ENCODE measurements at places on chromosomes 1 and 21.

DNA sequence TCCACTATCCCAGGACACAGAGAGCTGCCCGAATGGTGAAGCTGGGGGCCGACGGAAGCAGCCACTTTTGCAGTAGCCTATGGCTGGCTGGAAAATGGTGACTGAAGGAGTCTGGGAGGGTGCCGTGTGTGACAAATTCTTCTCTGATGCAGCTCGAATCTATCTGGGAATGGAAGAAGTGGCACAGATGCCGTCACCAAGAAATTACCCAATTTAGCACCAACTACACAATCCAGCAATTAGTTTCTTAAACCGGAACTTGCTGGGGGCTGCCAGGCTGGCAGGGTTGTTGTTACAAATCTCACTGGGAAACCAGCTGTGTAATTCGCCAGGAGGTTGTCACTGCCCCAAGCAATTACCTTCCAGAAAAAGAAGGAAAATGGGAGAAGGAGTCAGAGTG lies 18.0 kb downstream of the DLGAP3 start:
- DNase-seq, result no peak

GRCh38 chr1:106608841-106609240 lies 447.6 kb upstream of the PRMT6 start:
- DNase-seq, result no peak

- no peak for DNase-seq
These were observed 48.6 kb downstream of the HIVEP3 start for GRCh38 chr1:41870076-41870562.

GRCh38 chr1:185291159-185291558 lies 25.9 kb downstream of the IVNS1ABP start:
- DNase-seq, result no peak

- DNase-seq, result no peak
These were observed 14.3 kb downstream of the OR2B11 start for GRCh38 chr1:247443641-247444040.

- no peak for DNase-seq
These were observed 66.2 kb downstream of the VPS13D start for GRCh38 chr1:12296016-12296415.

DNA sequence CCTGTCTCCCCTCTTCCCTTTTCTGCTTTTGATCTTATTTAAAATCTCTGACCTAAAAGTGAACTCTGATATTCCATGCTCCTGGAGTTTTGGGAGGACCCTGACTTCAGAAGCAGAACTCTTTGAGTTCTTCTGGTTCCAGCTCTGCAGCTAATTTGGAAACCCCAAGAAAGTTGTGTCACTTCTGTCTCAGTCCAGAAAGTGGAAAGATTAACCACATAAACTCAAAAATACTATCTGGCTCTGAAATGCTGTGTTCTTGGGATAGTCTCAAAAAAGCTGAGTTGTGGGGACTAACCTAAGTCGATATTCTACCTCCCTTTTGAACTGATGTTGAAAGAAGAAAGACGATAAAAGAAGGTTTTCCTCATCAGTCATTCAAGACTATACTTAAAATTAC lies 59.8 kb downstream of the ITPKB start:
- no peak for DNase-seq

DNA sequence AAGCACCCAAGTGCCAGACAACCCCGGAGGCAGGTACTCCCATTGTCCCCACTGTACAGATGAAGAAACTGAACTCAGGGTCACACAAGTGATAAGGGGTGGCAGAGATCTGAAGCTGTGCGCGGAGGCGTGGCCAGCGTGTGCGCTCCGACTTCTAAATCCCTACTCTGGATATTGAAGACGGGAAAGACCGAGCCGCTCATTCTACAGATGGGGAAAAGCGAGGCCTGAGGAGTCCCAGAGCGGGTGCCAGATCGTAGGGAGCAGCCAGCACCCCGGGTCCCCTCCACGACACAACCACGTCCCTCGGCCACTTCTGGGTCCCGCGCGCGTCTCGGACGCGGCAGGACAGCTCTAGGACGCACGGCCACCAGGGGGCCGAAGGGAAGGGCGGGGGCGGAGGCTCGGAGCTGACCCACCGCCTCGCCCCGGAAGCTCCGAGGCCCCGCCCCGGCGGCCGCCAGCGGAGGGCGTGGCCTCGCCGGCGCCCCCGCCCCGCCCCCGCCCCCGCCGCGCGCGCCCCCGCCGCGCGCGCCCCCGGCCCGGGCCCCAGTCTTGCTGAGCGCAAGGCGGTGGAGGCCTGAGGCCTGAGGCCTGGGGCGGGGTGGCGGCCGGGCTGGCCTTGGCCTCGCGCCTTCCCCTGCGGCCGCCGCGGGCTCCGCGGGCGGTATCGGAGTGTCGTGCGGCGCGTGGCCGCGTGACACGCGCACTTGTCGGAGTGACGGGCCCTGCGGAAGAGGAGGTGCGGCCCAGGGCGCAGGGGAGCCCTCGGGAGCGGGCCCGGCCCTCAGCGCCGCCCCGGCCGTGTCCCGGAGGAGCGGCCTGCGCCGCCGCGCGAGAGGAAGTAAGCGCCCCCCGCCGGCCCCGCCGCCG lies at the start of gene H6PD:
Gene H6PD (plus strand): TSS at position 552 of the 873 bp plus-strand sequence. CDS start 10,161 bp downstream, outside the sequence.
- peak; percentile 75 for DNase-seq

- DNase-seq, result no peak
These were observed 11.4 kb upstream of the ERI3 start for GRCh38 chr1:44366371-44366975.

DNA sequence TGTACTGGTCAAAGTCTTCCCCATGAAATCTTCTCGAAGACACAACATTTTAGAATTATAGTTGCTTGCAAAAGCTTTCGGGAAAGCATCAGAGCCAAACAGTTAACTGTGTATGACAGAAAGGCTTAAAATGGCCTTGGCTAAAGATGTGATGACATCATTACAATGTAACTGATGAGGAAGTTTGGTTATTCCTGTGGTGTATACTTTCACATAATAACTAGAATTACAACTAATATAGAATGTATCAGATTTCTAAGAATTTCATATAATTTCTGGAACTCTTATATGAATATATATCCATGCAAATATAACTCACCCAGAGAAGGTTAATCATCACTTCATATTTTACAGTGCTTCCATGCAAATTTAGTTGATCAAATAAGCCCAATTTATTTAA lies 8.4 kb downstream of the TP73 start:
- DNase-seq, result no peak

DNA sequence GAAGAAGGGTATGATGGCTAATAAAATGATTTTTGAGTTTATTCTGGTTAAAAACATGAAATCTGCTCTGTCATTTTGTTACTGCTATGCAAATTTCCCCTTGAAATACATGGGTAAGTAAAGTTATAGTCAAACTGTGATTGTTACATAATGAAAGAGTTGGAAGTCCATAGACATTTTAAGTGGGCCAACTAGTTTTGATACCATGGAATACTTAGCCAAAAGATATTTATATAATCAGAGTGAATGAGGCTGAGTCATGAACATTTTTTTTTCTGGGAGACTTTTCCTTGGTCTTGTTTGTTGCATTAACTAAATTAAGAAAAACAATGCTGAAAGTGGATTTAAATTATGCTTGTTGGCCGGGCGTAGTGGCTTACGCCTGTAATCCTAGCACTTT lies 58.2 kb upstream of the MPC2 start:
- DNase-seq, result no peak

DNA sequence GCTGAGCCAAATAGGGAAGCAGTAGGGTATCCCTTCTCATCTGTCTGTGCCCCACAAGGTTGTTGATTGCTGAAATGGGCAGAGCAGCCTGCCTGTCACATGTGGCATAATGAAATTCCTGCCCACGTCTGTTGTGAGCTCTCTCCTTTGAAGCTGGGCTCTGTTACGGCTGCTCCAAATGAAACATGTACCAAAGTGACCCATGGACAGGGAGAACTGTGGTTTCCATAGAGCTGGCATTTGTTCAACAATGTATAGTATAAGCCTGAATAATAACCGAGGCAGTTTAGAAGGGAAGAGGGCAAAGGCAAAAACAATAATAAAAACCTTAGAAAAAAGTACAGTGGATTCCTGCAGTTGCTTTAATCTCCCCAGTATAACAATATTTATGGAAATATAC lies 149.7 kb downstream of the LYPLAL1 start:
- no peak for DNase-seq

DNA sequence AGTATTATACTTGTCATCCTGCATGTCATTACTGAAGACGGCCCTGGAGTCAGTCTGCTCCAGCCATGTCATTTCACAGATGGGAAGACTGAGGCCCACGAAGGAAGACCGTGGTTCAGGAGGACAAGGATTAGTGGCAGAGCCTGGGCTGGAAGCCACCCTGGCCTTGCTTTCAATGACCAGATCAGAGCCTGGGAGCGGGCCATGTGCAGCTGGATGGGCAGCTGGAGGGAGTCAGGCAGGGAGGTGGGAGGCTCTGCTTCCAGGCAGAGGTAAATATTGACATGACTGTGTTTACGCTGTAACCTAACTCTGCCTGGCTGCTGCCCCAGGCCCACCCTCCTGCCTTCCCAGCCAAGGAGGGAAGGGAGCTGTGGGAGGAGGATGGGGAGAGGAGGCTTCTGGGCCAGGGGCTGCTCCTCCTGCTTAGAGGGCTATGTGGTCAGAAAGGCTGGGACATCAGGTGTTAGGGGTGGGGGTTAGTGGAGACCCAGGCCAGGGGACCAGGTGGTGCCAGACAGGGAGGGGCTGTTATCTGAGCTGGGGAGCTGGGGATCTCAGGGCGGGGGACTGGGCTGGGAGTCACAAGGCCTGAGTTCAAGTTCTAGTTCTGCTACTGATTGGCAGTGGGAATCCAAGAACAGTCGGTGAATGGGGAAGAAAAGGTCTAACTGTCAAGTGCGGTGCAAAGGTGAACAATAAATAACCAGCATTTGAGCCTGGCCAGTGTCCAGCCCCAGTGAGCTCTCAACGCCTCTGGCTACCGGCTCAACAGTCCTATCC lies 48.5 kb upstream of the ECE1 start:
- DNase-seq, result no peak

- no peak for DNase-seq
These were observed 73.1 kb downstream of the ATP6V1G3 start for GRCh38 chr1:198467342-198467741.

DNA sequence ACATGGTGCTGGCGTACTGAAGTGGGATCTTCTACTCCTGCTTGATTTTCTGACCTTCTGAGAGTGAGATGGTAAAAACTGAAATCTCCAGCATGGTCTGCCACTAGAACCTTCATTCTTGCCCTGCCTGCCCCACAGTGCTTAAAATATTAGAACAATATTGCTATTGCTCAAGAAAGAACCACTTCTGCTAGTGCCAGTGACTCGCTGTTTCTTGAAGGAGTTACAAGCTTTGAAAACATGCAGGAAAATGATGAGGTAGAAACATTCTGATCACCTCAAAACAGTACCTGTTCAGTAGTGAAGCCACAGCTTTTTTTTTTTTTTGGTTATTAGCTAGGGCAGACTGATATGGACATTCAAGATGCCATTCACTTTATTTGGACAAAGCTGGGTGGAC lies 95.3 kb downstream of the BACH1 start:
- DNase-seq, result no peak

GRCh38 chr1:52628614-52629324 lies 4.2 kb upstream of the SHISAL2A start:
- no peak for DNase-seq

DNA sequence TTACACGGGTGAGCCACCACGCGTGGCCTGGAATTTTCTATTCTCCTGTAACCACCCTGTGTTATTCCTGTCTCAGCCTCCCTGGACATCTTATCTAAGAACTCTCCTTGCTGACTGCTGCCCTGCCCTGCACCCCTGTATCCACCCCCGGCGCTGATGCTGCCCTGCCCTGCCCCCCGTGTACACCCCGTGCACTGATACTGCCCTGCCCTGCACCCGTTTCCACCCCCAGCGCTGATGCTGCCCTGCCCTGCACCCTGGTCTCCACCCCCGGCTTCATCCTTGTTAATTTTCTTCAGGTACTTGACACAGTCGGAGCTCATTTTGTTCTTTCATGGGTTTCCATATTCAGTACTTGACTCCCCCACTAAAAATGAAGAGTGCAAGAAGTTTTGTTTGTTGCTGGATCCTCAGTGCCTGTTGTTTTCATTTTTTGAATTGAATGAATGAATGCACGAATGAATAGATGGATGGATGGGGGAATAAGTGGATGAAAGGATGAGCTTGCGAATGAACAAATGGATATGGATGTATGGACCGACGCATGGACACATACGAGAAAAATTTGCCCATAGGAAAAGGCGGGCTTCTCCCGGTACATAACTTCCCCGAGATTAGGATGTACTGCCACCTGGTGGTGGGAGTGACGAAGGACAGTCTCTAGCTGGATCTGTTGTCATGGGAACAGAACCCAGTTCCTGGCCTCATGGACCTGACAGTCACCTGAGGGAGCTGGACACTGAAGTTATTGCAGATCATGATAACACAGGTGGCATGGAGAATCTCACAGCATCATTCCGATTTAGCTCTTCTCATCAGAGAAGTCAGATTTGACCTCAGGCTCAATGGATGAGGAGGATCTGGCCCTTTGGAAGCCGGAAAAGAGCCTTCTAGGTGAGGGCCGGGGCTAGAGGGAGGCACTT lies 14.9 kb downstream of the AADACL4 start:
- DNase-seq, result peak; percentile 49

- no peak for DNase-seq
These were observed 503 bp upstream of the SRSF11 start for GRCh38 chr1:70220517-70221237.

- no peak for DNase-seq
These were observed 6.4 kb downstream of the OR2B11 start for GRCh38 chr1:247451388-247452010.

GRCh38 chr1:85957760-85958159 lies 198.8 kb downstream of the COL24A1 start:
- no peak for DNase-seq

DNA sequence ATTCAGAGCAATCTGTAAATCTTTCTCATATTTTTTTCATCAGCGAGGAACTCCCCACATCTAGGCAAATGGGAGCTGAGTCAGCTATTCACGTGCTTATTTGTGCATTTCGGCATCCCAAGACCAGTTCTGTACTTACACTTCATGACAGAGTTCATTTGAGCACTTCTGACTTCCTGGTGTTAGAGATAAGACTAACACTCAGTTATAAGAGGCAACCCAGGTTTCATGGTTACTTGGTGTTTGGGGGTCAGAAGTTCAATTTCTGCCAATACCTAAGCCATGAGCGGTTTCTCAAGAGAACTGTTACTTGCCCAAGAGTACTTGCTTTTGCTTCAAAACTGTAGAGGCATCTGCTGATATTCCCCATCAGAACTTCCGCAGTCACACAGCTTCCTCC lies 24.1 kb upstream of the DESI2 start:
- no peak for DNase-seq

DNA sequence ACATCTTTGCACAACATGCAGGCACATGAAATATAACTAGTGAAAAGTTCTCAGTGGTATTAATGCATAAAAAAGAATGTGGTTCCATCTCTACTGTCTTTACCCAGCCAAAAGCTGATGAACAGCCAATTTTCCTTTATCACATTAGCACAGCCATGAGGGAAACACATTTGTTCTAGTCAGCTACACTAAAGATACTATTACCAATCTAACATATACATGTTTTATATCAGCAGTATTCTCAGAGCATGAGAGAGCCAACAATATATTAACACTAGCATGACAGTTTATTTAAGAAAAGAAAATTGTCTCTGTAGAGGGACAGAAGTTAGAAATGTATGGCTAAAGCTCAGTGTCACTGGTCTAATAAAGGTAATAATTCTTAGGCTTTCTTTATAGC lies 56.3 kb downstream of the USH2A start:
- no peak for DNase-seq

- DNase-seq, result no peak
These were observed 36.0 kb downstream of the GPR3 start for GRCh38 chr1:27428316-27429028.

- DNase-seq, result no peak
These were observed 365.4 kb upstream of the DUSP10 start for GRCh38 chr1:222107267-222107666.

GRCh38 chr1:185694081-185694480 lies 40.1 kb upstream of the HMCN1 start:
- DNase-seq, result peak; percentile 61

- peak; percentile 4 for DNase-seq
These were observed 262.0 kb downstream of the TNR start for GRCh38 chr1:175481126-175482070.

All from stimulated activated naive B cell treated with anti-CD40 and anti-IgM and Interleukin-4, amounts not matched to agents 10 μg/mL and 1 μg/mL and 100 μg/mL, for 72 hours (primary cell).